ENCODE measurements at places on chromosomes 3 and 15.

- no peak for DNase-seq
Observed at GRCh38 chr3:36973139-36973538, 19.8 kb downstream of the EPM2AIP1 start.

DNA sequence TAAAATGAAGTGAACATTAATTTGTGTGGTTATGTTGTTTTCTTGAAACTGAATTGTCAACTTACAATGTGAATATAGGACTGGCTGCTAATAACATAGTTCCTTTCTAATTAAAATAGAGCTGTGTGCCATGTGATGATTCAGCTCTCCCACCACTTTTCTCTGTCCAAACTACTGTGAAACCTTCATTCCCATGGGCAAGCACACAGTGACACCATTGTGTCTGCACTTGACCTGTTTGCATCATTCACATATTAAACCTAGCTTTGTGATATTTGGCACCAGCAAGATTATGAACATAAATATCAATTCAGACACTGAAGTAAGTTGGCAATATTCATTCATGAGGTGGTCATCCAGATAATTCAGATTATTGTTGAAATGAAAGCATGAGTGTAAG, 78.8 kb upstream of the TCF12 start:
- no peak for DNase-seq

GRCh38 chr3:112629425-112629824, 11.5 kb downstream of the CCDC80 start:
- DNase-seq = no peak

DNA sequence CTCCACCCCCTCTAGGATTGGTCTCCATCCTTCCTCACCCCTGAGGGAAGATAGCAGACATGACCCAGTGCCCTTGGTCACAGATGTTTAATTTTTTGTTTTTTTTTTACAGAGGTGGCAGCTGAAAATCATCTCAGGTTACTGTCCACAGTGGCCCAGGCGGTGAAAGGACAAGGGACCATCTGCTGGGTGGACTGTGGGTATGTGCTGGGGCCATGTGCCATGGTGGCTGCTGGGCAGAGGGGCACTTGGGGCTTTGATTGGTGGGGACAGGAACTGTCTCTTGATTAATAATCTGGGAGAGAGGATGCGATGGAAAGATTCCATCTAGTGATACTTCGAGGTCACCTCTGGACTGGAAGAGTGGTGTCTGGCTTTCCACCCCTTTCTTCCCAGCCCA, 25.4 kb downstream of the PDIA5 start:
- DNase-seq = no peak

- no peak for DNase-seq
Observed at GRCh38 chr15:98126326-98127085, 166.0 kb downstream of the ARRDC4 start.

DNA sequence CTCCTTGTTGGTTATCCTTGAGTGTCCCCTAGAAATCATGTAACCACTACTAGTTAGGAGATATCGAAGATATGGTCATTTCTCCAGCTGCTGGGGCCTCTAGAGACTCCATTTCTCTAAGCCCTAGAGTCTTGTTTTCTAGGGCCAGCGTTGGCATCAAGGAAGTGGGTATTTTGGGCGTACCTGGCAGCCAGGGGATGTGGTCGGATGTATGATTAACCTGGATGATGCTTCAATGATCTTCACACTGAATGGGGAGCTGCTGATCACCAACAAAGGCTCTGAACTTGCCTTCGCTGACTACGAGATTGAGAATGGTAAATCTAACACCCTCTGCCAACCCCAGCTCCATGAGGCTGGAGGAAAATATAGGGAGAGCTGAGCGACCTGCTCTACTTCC, 325.5 kb downstream of the RYR3 start:
- DNase-seq = no peak

DNA sequence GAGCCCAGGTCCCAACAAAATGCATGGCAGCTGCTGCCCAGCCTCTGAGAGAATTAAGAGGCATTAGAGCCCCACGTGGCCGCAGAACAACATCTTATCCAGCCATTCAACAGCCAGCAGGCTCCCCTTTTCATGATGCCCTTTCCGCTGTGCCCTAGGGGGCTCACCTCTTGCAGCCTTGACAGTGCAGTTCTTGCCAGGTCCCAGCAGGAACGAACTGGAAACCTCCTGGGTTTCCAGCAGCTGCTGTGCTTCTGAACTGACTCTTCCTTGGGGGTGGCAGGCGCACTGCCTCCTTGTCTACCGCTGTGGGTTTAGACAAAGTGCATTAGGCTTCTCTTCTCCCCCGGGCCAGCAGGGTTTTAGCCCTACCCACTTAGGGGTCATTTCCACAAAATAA, 85.2 kb downstream of the FAM174B start:
- DNase-seq = no peak

GRCh38 chr3:128247666-128248409, 94.6 kb downstream of the EEFSEC start:
- DNase-seq = no peak

DNA sequence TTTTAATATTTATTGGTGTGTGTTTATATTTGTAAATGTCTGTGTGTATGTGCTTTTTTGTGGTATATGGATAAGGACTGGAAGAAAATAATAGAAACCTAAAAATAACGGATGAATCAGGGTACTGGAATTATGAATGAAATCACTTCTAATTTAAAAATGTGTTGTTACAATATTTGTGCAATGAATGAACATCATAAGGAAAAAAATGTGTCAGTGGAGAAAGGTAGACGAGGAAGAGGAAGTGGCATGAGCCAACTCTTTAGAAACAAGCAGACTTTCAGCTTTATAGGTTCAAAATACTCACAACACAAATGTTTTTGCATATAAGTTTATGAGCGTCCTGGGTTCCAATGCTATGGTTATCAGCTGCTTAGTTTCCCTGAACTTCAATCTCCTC, 59.4 kb downstream of the SOX2 start:
- no peak for DNase-seq

DNA sequence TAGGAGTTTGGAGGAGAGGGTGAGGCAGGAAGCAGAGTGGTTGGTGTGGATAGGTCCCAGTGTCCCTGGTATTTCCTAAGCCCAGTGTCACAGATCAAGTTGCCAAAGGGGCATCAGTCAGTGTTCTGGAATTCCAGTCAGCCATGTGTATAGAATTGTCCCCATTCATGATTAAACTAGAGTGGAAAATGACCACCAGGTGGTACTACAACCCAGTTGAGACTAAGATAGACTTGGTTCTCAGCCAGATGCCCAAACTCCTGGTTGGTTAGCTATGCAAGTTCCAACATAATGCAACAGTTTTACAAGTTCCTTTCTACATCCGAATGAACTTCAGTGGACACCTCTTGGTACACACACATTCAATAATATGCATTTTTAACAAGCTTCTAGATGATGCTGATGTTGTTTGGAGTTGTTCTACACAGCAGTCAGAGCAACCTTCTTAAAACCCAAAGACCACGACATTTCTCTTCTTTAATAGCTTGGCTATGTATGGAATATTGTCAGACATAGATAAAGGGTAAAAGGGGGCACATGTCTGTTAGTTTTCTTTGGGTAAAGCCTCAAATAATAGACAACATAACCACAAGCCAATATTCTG, 8.4 kb upstream of the ATR start:
- DNase-seq = peak; percentile 67

GRCh38 chr3:21694506-21694905, 56.5 kb downstream of the ZNF385D start:
- DNase-seq = no peak

- DNase-seq = no peak
Observed at GRCh38 chr3:143165211-143165610, 45.6 kb downstream of the CHST2 start.

DNA sequence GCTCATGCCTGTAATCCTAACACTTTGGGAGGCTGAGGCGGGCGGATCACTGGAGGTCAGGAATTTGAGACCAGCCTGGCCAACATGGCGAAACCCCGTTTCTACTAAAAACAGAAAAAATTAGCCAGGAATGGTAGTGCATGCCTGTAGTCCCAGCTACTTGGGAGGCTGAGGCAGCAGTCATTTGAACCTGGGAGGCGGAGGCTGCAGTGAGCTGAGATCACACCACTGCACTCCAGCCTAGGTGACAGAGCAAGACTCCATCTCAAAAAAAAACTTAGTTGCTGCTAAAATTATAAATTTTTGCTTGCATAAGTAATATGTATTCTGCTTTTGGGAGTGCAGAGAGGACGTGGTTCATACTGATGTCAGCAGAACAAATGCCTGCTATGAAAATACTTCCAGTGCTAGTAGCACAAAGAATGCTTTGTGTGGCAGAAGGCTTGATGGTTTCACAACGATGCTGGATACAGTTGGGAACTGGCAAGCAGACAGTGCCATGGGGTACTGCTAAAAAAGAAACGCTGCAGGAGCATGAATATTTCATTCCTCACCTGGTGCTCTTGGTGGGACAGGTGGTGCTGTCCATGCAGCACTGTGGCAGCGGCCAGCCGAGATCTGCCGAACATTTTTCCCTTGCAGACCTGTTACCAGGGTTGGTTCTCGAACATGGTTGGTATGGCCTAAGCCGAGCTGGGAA, 31.1 kb downstream of the FBXL22 start:
- no peak for DNase-seq

DNA sequence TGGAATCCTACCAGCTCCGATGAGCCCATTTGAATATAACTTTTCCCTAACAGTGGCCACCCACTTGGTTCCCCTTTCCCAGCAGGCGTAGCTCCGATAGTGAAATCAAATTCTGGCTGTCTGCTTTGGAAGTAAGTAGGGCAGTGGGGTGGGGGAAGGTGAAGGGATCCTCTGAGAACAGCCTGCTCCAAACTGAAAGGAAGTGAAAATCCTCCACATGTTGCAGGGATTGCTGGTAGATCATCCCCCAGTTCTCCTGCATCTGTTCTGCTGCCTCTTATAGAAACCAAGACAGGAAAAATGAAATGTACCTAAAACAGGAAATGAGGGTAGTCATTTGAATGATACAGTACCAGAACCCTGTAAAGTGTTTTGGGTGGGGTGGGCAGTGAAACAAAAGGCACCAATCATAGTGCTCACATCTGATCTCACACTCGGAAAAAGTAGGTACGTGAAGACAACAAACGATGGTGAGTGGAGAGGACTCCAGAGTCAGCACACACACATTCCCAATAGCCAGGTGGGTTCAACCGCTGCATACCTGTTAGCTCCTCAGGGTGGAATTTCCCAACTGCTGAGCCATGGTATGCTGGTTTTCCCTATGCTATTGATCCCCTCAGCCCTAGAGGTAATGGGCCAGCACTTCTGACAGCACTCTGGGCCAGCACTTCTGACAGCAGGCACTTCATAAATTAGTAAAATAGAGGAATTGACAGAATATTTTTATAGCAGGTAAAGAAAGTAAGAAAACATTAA, 304.9 kb upstream of the ADAMTS9 start:
- no peak for DNase-seq

DNA sequence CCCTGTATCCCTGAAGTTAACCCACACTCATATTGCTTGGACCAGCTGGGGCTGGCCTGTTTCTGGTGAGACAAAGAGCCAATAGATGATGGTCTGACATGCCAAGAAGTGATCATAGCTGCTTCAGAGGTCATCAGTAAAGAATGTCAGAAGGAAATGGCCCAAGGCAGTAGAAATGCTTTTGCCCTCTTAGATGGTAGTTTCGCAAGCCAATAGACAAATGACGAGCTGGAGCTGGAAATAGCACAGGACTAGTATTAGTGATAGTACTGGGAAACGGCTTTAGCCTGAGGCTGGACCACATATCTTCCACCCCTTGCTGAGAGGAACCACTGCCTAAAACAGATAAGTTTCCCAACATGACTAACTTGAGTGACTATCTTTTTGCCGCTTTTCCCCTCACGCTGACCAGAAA, 176.1 kb upstream of the THBS1 start:
- no peak for DNase-seq

DNA sequence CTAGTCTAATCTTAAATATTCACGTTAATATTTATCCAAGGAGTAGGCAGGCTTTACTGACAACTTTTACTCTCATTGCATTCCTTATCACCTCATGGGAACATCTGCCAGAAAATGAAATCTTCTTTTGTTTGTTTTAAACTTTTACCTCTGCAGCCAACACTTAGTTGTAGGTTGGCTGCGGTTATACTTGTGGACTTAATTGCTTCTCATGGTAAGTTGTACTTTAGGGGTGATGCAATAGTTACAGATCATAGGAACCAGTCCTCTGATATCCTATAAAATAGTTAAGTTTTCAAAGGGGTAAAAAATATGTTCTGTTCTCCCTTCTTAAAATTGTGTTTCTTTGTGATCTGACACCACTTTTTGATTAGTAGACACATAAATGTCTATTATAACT, 321.9 kb downstream of the ZPLD1 start:
- no peak for DNase-seq

- DNase-seq = no peak
Observed at GRCh38 chr15:59329091-59329490, 43.6 kb downstream of the MYO1E start.

DNA sequence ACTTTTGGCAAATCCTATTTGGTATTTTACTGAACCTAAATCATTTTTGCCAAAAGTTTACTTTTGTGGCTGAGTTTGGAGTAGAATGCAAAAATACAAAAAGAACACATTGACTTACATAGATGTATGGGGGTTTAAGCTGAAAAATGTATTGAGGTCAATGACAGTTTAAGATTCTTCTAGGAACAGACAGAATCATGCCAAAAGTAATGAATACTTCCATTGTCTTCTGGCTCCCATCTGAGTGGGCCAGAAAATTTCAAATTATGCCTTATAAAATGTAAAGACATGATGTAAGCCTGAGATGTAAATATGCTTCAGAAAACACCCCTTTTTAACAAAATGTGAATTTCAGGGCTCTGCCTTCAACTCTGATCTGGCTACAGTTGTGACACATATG, 375.1 kb upstream of the DPH6 start:
- no peak for DNase-seq

GRCh38 chr15:93413745-93414144, 324.7 kb upstream of the RGMA start:
- DNase-seq = no peak

GRCh38 chr3:154095832-154096421, 25.3 kb upstream of the ARHGEF26 start:
- peak; percentile 12 for DNase-seq

DNA sequence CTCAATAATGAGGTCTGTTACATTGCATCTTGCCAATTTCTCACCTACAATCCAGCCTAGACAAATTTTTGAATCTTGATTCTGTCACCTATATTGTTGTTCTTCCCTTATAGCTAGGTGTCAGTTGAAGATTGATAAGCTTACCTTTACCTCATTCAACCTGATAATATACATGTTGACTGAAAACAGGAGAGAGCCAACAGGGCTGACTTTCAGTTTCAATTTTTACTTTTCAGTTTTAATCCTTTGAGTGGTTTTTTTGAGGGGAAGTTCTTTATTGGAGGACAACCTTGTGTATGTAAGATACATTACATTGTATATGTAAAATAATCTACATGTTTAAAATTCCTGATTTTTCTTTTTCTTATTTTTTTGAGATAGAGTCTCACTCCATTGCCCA, 5.8 kb downstream of the ATP13A5 start:
- DNase-seq = no peak

DNA sequence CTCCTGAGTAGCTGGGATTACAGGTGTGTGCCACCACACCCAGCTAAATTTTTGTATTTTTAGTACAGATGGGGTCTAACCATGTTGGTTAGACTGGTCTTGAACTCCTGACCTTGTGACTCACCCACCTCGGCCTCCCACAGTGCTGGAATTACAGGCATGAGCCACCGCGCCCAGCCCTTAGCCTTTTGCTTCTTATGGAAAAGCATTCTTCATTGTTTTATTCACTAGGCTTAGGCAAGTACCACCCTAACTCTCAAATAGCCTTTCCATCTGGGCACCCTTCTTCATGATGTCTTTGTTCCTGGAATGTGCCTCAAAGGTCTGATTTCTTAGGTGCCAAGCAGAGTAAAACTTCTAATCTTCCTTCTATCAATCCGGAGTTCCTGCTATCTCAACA, 641.8 kb downstream of the FHIT start:
- DNase-seq = no peak

- no peak for DNase-seq
Observed at GRCh38 chr3:97235179-97235578, 420.8 kb downstream of the EPHA6 start.
